ENCODE measurements at places on chromosomes 4 and X.

GRCh38 chr4:173935622-173936405, 347.7 kb downstream of the FBXO8 start:
- DNase-seq: peak; percentile 72

- no peak for DNase-seq
These were observed 34.6 kb upstream of the BRS3 start for GRCh38 chrX:136453114-136453513.

- peak; percentile 77 for DNase-seq
These were observed 13.4 kb upstream of the MEPE start for GRCh38 chr4:87819281-87819919.

GRCh38 chrX:151676196-151676595, 19.1 kb upstream of the PRRG3 start:
- DNase-seq: no peak

- no peak for DNase-seq
These were observed 62.6 kb downstream of the TRIML1 start for GRCh38 chr4:188201851-188202250.

DNA sequence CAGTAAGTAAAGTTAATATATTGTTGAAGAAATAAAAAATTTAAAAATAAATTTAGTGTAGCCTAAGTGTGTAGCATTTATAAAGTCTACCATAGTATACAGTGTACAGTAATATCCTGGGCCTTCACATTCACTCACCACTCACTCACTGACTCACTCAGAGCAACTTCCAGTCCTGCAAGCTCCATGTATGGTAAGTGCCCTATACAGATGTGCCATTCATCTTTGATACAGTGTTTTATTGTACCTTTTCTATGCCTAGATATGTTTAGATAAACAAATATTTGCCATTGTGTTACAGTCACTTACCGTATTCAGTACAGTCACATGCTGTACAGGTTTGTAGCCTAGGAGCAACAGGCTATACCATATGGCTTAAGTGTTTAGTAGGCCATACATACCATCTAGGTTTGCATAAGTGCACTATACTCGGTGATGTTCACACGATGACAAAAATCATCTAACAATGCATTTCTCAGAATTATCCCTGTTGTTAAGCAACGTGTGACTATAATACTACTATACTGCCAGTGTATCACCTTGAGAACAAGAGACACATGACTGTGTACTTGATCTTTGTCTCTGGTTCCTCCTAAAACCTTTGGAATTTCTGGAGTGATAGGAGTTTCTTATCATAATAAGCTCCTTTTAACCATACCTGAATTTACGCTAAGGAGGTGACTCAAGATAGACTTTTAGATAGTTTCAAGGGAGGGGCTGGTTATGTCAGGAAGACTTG, 25.8 kb upstream of the SEPTIN11 start:
- DNase-seq: no peak

DNA sequence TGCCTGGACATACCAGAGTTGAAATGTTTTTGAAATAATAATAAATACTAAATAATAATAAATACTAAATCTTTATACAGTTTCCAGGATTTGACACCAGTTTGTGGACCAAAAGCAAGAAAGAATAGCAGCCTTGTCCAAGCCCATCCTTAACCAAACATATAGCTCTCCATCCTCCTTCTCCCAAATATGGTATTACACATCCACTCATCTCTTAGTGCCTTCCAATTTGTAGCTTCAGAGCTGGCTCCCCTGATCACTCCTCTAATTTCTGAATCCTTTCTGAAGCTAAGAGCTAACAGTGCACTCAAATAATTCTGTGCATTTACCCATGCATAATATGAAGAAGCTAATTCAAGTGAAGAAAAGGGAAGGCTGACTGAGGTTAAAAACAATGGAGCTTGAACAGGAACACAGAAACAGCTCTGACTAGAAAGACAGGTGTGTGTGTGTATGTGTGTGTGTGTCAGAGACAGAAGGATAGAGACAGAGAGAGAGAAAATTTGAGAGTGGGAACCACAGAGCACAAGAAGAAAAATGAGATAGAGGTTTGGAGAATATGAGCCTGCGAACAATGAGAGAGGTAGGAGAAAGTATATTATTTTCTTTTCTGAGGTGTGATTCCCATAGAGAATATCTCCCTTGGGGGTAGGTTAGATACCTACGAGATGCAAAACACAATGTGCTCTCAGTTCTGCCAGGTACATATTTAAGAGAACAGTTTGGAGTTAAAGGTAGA, 123.5 kb downstream of the CAMK2D start:
- DNase-seq: no peak

DNA sequence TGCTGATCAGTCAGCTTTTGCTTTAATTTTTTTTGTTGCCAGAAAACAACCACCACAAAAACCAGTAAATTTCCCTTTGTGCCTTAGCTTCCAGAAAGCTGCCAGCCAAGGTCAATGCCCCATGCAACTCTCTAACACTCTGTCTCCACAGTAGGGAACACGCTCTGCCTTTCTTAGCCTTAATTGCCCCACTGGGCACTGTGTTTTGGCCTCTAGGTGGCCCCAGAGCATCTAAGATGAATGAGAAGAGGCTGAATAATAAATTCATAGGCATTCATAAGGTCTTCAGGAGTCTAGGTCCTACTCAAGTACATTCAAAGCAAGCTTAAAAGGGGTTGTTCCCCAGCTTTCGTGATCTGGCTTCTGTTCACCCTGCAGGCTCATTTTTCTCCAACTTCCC, 57.7 kb upstream of the PASD1 start:
- DNase-seq: no peak

DNA sequence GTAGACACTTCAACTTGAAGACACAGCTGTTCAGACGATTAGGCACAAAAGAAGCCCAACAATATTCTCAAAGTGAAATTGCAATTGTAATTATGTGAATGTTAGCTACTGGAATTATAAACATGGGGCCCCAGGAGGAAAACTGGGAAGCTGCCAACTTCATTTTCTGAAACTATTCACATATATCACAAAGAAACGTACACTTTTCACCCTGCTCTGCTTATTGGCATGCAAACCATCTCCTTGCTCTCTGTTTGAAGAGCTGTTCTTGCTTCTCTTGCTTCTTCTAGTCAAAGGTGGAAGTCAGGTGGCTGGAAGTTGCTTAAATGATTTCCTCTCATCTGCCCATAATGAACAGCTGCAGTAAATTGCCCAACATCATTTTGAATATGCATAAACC, 320.1 kb downstream of the CFAP299 start:
- DNase-seq: no peak

GRCh38 chr4:6221851-6222760, 21.8 kb upstream of the JAKMIP1 start:
- no peak for DNase-seq

DNA sequence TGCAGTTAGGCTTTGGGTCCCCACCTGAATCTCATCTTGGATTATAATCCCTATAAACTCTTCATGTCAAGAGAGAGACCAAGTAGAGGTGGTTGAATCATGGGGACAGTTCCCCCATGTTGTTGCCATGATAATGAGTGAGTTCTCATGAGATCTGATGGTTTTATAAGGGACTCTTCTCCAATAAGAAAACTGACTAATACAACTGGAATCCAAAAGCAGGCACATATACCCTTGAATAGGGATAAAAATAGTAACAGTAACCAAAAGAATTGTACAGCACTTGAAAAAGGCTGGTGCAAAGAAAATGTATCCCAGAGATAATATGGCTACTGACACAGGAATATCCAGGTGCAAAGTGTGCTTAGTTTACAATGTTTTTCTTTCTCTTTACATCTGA, 351.5 kb upstream of the MAD2L1 start:
- peak; percentile 24 for DNase-seq
